A549 treated with ZK216348 at 1 μM for 4 hours (cell line): ENCODE measurements at places on chromosomes 2 and 18. TPM values are rescaled to one million over a fixed set of nuclear protein-coding genes. Genes with fewer than 3 reads are reported as not detected.

The HOXD1 gene
- 0.18 to 0.28 TPM (median 0.24 TPM) in 4 of 5 replicates, not detected in the other for total RNA-seq

The SMYD1 gene
- not detected in 5 replicates for total RNA-seq

The NEUROD1 gene
- total RNA-seq, result not detected in 5 replicates

The NMUR1 gene
- not detected in 5 replicates for total RNA-seq

The PCARE gene
- total RNA-seq, result not detected in 5 replicates

The LINC00305 gene
- not detected in 5 replicates for total RNA-seq

The SCN7A gene
- not detected in 5 replicates for total RNA-seq

The MC4R gene
- not detected in 5 replicates for total RNA-seq

The REG3G gene
- total RNA-seq, result not detected in 5 replicates

The POU3F3 gene
- total RNA-seq, result 0.05 to 0.06 TPM in 2 of 5 replicates, not detected in the others
